ENCODE measurements at places on chromosomes 6 and 20.

DNA sequence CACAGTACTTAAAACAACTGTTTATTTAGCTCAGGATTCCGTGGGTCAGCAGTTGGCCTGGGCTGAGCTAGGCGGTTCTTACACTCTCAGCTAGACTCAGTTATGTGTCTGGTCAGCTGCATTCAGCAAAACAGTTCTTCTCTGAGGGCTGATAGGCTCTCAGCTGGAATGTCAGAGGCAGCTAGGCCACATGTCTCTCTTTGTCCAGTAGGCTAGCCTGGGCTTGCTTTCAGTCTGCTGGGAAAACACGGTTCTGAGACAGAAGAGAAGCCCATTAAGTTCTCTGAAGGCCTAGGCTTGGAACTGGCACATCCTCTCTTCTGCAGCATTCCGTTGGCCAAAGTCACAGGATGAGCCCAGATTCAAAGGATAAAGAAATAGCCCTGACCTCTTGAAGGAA is 65.6 kb downstream of the TULP4 start:
- DNase-seq, result no peak

GRCh38 chr20:37558779-37559178 is 31.1 kb upstream of the BLCAP start:
- no peak for DNase-seq

GRCh38 chr20:45085289-45085688 is 15.6 kb downstream of the KCNS1 start:
- DNase-seq, result no peak

- no peak for DNase-seq
Measured at GRCh38 chr6:14729129-14729871, 516.6 kb upstream of the JARID2 start.

GRCh38 chr6:36020154-36020553 is 4.3 kb downstream of the SLC26A8 start:
- no peak for DNase-seq

DNA sequence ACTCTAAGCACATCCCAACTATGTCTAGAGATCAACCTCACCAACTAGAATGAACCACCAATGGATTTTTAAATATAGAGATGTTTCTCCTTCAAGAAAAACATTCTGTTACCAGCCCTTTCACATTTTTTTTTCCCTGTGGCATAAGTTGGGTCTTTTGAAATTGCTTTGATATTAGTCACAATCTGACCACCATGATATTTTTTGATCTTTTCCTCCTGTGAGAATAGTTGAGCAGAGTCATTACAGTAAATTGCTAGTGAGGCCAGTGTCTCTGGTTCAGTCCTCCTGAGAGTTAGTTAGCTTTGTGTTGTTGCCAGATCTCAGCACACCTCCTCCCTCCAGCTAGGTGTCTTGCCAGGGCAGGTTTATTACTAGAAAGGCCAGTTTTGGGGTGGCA is 79.7 kb upstream of the MYLIP start:
- DNase-seq, result no peak

GRCh38 chr6:90978046-90978445 is 391.2 kb upstream of the MAP3K7 start:
- DNase-seq, result no peak

DNA sequence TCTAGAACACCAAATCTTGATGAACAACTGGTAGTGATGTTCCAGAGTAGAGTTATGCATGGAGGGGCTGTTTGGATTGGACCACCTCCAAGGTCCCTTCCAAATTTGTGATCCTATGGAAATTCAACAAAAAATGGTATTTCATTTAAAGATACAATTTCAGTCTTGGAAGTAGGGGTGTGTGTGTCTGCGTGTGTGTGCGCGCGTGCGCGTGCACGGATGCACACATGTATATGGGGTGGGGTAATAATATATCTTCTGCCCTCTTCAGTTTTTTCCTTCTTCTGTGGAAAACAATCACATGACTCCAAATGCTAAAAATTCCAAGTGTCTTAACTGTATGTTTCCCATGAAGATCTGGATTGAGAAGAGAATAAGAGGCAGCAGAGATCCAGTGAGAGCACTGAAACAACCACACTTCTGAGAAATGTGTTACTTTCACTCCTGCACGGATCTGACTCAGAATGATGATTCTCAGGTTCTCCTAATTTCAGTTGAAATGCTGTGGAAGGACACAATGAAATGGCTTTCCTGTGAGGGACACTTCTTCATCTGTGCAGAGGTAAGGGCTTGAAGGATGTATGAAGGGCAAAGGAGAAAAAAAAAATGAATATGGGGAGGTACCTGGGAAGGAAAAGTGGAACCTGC is 10.6 kb upstream of the IL17F start:
- DNase-seq, result no peak

- DNase-seq, result no peak
Measured at GRCh38 chr6:157046776-157047175, 269.6 kb downstream of the ARID1B start.

GRCh38 chr20:8155812-8156211 is 23.7 kb downstream of the PLCB1 start:
- no peak for DNase-seq

- DNase-seq, result no peak
Measured at GRCh38 chr20:5880326-5880725, 70.0 kb downstream of the TRMT6 start.

GRCh38 chr20:62047666-62048345 is 17.9 kb downstream of the TAF4 start:
- no peak for DNase-seq

DNA sequence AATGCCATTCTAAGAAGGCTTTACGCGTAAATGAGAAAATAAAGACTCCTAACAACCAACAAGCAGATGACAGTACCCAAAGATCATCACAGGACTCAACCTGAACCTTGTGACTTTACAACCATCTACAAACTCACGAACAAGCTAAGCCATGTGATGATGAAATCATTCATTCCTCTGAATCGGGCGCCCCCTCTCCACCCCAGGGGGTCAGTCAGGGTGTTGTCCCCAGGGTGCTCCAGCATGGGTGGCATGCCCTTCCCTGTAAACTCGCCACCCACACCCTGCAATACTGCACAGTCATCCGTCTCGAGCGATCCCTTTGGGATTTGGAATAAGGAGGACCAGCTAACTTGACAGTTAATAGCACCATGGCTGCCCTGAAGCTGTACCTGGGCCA is 12.6 kb downstream of the SERPINB6 start:
- no peak for DNase-seq

DNA sequence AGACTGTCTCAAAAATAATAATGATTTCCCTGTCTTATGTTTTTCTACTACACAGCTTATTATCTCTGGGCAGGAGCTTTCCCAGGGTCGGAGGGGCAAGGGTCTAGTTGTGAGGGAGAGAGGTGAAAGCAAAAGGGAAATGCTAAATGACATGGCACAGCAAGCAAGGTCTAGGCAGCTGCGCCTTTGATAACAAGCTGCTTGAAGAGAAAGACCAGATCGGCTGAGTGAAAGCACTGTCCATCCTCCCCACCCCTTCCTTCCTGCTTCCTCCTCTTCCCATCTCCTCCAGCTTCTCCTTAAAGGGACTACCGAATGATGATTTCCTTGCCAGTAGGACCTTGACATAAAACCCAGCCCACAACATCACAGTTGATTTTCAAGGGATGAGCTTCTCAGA is 158.1 kb upstream of the AKAP12 start:
- DNase-seq, result no peak

- no peak for DNase-seq
Measured at GRCh38 chr20:54368570-54368969, 106.8 kb upstream of the DOK5 start.

DNA sequence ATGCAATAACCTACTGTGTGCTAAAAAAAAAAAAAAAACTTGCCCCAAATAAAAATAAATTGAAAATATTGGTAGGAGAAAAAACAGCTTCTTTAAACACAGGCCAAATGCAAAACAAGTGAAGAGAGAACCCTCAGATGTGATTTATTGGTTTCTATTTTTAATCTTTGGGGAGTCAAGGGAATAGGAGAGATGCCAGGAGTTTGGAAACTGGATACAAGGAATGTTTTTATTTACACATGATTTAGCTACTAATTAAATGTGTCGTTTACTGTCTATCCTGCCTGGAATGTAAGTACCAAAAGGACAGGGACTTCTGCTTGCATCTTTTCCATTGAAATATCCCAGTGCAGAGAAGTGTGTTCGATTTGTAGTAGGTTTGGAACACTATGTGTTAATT is 810.7 kb downstream of the MAFB start:
- DNase-seq, result no peak

DNA sequence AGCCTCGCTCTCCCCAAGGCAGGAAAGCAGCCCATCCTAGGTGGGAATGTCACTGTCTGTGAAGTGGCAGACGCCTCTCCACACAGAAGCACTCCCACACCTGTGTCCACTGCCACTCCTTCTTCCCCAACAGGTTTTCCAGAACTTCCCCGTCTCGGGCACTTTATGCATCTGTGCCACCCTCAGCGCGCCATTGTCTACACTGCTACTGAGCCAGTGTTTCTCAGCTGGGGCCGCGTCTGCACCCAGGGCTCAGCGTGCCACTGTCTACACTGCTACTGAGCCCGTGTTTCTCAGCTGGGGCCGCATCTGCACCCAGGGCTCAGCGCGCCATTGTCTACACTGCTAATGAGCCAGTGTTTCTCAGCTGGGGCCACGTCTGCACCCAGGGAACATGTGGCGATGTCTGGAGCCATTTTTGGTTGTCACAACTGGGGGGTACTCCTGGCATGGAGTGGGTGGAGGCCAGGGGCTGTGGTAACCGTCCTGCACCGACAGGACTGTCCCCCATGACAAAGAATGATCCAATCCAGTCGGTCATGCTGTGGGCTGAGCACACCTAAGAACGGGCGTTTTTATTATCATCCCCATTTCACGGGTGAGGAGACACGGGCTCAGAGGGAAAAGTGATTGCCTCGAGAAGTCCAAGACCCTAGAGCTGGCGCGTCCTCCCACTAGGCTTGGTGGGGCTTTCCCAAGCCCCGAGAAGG is 41.7 kb upstream of the ZBP1 start:
- DNase-seq, result no peak

- no peak for DNase-seq
Measured at GRCh38 chr6:6931071-6932025, 176.4 kb upstream of the RREB1 start.

- DNase-seq, result no peak
Measured at GRCh38 chr6:133435065-133435728, 194.0 kb downstream of the EYA4 start.

- no peak for DNase-seq
Measured at GRCh38 chr6:129575378-129576118, 134.4 kb downstream of the ARHGAP18 start.

DNA sequence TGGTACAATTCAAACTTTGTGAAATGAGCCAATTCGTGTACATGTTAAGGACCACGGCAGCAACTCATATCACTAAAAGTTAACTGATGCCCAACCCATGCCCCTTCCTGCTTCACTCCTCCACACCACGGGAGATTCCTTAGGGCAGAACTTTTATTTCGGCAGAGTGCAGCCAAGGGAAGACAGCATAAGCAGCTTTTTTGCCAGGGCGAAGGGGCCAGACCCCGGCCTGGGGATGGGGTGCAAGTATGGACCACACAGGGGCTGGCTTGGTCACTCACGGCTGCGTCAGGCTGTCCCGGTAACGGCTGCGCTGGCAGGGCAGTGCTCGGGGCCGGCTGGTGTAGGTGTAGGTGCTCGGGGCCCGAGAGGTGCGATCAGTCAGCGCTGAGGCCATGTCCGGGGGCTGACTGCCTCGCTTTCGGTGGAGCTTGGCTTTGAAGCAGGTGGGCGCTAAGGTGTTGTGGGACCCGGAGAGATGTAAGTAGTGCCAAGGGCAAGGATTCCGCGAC is 792 bp downstream of the RSPH3 start:
- DNase-seq, result no peak

DNA sequence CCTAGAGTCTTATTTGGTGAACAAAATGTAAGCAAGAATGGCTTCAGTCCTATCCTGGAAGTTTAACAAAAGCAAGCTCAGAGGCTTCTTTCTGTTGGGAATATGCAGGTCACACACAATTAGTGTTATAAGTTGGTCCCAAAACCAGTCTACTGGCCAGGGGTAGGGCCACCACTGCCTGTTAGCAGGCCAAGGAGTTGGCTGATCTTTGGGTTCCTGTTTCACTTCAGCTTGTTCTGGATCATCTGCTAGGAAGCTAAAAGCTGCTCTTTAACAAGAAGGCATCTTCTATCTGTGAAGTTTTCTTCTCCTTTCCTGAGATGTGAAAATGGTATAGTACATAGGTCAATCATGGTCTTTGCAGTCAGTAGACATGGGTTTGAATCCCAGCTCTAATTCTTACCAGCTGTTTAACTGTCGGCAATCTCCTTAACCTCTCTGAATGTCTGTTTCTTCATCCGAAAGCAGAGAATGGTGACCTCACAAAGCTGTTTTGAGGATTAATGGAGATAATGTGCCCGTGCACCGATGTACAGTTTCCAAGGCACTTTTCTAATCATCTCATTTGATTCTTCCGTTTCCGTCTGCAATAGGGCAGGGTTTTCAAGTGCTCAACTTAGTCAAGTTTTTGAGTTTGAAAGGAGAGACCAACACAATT is 271.2 kb upstream of the TAB2 start:
- no peak for DNase-seq

- no peak for DNase-seq
Measured at GRCh38 chr20:64100566-64100888, 6.8 kb downstream of the NPBWR2 start.

- DNase-seq, result no peak
Measured at GRCh38 chr20:3560578-3560977, 89.8 kb downstream of the ATRN start.

- DNase-seq, result no peak
Measured at GRCh38 chr6:100775667-100776066, 105.5 kb downstream of the ASCC3 start.

DNA sequence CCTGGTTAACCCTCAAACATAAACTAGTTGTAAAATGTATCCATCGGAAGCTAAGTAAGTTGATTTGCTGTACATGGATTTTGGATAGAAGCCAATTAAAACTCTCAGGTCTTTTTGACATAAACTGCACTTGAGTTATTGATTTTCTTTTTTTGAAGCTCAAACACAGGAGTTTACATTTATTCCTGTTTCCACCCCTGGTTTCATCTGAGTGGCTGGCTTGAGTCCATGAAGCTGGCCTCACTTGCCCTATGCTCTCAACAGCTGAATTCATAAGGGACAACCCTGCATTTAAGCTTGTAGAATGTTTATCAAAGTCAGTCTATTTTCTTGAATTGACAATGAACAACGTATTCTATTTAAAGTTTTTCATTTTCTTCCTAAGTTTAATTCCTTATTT is 58.1 kb upstream of the PLEKHG1 start:
- no peak for DNase-seq

DNA sequence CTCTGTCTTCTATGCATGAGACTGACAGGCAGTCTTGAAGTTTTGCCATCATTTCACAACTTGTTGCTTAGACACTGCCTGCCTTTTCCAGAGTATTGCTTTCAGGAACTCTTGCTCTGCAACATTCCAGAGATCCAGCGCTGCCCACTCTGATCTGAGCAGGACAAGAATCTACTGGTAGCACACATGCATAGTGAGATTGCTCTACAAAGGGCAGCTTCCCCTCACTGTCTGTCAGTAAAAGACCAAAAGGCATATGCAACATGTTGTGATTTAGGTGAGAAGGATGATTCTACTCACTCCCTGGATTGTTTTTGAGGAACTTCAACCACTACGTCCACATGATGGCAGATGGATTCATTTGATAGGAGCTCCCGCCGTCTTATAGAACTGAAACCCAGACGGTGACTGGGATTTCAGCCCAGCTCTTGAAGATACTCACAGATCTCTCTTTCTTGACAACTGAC is 259.1 kb downstream of the ARID1B start:
- DNase-seq, result no peak

- DNase-seq, result no peak
Measured at GRCh38 chr6:14567842-14568241, 450.3 kb downstream of the CD83 start.

GRCh38 chr20:62493886-62494285 is 18.1 kb upstream of the GATA5 start:
- no peak for DNase-seq

Data from stimulated activated CD8-positive, alpha-beta memory T cell treated with anti-CD3 and anti-CD28 coated beads, Interleukin-15, amount 100 ng/mL, for 24 hours (primary cell).